ENCODE measurements at places on chromosomes 11 and 22.

DNA sequence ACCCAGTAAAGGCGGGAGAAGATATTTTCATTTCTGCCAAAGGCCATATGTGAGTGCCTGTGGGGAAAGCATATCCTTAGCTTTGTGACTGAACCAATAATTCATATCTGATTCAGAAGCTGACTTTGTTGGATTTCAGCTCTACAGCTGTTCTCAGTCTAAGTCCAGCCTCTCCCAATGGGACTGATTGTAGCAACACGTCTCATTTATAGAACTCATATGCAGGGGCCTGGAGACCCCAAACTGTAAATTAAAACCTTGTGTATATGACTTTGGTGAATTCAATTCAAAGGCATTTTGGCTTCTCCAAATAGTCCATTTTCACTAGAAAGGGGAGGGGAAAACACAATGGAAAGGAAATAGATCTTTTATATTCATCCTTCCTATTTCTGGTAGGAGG, 250.4 kb upstream of the SORL1-AS1 start:
- DNase-seq: no peak

DNA sequence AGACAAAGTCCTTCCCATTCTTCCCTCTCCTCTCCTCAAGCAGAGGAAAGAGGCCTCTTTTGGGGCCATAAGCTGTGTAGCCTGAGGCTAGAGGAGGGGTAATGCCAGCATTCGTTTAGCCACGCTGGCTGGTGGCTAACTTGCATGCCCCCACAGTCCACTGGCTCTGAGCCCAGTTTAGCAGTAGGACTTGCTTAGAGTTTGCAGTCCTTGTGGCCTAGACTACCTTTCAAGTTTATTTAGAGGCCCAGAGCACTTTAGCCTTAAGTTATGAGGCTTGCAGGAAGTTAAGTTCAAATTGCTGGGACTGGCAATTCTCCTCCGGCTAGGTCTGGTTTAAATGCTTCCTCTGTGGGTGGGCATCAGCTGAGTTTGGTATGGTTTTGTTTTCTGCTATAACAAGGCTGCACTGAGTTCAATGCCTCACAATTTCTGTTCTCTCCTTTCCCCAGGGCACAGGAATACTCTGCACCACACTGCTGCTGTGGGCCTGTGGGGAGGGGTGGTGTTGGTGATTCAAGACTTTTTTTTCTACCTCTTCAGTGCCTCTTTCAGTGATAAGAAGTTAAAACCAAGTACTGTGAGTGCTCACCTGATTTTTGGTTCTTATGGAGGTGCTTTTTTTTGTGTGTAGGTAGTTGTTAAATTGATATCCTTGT, 281.0 kb upstream of the C11orf87 start:
- no peak for DNase-seq

GRCh38 chr11:72576661-72577060, 97.6 kb downstream of the PDE2A start:
- DNase-seq: no peak

GRCh38 chr22:32687801-32688200, 113.7 kb upstream of the TIMP3 start:
- DNase-seq: no peak

GRCh38 chr11:94151903-94152677, 23.4 kb downstream of the PANX1 start:
- no peak for DNase-seq

DNA sequence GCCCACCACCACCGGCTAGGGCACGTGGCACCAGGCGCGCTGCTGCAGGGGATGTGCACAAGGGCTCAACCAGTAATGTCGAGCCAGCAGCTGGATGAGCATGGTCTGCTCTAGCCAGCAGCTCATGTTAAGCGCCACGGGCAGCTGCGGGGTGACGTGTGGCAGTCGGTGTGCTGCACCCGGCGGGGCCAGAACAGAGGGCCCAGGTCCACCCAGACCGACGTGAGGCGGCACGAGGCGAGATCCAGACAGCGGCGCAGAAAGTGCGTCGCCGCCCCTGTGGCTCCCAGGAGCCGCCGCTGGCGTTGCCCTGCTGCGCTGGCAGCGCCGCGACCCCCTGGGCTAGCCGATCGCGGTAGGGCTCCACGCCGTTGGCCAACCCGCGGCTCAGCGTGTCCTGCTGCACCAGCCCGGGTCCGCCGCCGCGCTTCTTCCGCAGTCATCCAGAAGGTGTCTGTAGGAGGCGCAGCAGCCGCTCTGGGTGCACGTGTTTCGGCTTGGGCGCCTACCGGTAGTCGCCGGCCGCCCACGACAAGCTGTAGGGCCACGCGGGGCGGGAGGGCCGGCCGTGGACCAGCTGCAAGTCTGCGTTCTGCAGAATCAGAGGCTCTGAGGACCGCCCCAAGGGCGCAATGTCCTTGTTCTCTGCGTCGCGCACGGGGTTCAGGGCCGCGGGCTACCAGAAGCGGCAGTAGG, 4.6 kb upstream of the GALR3 start:
- DNase-seq: peak; percentile 21

GRCh38 chr11:8381343-8381742, 117.7 kb upstream of the LMO1 start:
- no peak for DNase-seq

- no peak for DNase-seq
Measured at GRCh38 chr22:42365111-42365865, 66.9 kb downstream of the NFAM1 start.

- no peak for DNase-seq
Measured at GRCh38 chr11:120104041-120104565, 33.8 kb downstream of the TRIM29 start.

GRCh38 chr22:43483669-43484068, 71.9 kb downstream of the MPPED1 start:
- DNase-seq: no peak

GRCh38 chr11:120217941-120218694, 7.3 kb downstream of the OAF start:
- DNase-seq: no peak

Measured in activated CD4-positive, CD25-positive, alpha-beta regulatory T cell (primary cell).